ENCODE measurements at places on chromosomes 2 and 18.
A peak's percentile ranks its signal among the peaks of the same experiment; 100 is the strongest.

GRCh38 chr2:53452957-53453748 lies 314.5 kb upstream of the CHAC2 start:
- DNase-seq = no peak

GRCh38 chr2:190082118-190082517 lies 19.6 kb upstream of the MSTN start:
- DNase-seq = no peak

GRCh38 chr2:43175020-43175441 lies 51.4 kb downstream of the ZFP36L2 start:
- DNase-seq = no peak

DNA sequence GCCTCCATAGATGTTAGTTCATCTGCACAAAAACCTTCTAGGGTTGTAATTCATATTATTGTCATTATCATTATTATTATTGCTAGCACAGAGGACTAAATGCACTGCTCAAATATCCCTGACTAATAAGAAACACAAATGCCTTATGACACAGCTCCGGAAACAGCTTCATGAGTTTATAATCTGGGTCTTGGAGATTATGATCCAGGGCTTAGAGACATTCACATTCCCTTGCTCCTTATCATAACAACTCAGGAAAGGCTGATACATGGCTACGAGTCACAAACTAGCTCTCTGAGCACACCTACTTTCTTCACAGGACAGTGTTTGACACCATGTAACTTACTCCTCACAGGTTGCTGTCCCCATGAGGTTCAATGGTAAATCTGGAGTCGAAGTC lies 102.2 kb upstream of the TTC39C start:
- DNase-seq = no peak

- DNase-seq = no peak
These were observed 106.8 kb downstream of the GRB14 start for GRCh38 chr2:164514491-164514890.

GRCh38 chr2:100013892-100014677 lies 128.3 kb downstream of the AFF3 start:
- no peak for DNase-seq

DNA sequence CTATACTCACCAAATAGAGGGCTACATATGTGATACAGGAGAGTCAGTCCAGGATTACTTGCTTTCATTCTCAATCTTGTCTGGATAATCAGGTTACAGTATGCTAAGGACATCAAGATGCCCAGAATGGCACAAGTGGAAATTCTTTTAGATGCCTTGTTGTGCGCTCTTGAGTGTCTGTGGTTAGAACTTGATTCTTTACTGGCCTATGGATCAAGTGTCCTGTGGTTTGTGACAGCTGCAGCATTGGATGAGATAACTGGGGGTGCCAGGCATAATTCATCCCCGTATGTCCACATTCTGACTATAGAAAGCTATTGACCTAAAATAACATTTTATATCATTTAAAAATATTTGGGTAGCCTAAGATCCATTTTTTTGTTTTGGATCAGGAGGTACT lies 40.1 kb downstream of the CDC42EP3 start:
- DNase-seq = no peak

GRCh38 chr2:104378853-104379374 lies 475.0 kb upstream of the POU3F3 start:
- peak; percentile 8 for DNase-seq

- no peak for DNase-seq
These were observed 134.3 kb upstream of the TACR1 start for GRCh38 chr2:75333646-75334045.

DNA sequence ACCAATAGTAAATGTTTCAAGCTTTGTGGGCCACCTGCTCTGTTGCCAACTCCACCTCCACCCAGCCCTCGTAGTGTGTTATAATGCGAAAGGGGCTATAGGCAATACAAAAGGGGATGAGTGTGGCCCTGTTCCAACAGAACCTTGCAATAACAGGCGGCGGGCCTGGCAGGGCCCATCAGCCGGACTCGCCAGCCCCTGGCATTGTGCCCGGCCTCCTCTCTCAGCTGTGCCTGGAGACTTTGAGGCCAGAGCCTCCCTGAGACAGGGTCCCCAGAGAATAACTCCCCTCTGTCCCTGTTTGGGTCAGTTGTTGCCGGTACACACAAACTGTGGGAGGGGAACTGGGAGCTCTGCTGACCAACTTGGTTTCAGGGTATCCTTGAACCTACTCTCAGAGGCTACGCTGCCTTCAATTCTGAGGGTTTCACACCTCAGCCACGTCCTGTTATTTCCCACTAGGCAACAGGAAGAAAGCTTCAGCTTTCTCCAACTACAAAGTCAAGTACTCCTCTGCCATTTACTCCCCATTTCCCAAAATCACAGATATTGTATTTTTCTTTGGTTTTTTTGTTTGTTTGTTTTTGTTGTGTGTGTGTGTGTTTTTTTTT lies 58.0 kb upstream of the ZNF236 start:
- DNase-seq = no peak

DNA sequence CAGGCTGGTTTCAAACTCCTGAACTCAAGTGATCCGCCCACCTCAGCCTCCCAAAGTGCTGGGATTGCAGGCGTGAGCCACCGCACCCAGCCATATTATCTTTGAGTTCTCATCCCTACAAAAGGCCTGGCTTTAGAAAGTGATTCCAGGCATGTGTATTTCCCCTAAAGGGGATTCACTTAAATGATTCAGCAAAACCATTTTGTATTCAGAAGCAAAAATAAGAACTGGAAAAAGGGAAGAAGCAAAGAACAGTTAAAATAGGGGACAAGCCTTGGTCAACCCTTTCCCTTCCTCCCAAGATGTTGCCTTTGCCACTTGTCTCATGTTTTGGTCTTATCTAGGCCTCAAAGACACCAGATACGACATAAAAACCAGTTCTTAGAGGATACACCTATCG lies 10.5 kb downstream of the TM4SF20 start:
- no peak for DNase-seq

DNA sequence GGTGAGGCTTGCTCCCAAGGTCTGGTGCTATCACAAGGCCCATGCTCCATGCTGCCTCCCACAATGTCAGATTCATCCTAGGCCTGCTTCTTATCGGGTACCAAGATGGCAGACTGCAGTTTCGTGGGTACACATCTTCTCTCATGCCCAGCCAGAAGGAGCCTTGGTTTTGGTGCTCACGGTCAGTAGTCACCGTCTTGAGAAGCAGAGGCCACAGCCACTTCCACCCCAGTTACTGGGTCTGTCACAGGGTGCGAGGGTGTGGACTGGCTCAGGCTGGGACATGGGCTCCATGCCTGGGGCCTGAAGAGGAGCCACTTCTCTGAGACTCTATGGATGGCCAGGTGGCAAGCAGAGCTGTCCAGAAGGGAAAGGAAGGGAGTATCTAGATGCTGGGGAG lies 178.8 kb upstream of the HS6ST1 start:
- no peak for DNase-seq

DNA sequence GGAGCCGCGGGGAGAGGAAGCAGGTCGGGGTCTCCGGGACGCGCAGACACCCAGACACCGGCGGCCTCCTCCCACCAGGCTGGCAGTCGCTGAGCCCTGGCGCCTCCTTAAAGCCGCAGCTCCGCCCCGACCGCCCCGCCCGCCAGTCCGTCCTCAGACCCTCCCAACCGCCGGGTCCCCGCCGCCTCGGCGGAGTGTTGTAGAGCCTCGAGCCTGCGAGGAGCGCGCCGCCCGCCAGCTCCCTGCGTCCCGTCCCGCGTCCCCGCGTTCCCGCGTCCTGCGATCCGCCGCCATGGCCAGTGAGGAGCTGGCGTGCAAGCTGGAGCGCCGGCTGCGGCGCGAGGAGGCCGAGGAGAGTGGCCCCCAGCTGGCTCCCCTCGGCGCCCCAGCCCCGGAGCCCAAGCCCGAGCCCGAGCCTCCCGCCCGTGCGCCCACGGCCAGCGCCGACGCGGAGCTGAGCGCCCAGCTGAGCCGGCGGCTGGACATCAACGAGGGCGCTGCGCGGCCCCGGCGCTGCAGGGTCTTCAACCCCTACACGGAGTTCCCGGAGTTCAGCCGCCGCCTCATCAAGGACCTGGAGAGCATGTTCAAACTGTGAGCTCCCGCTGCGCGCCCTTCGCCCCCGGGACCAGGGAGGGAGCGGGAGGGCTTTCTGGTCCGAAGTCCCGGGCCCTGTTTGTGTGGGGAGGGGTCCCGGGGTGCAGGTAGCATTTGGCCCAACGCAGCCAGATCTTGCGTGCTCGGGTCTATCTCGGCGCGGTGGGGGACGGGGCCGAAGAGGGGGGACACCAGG lies at the start of gene EFHD1:
Gene EFHD1 (plus strand): TSS at position 192 of the 793 bp plus-strand sequence. CDS start 101 bp downstream, at position 293.
- peak; percentile 33 for DNase-seq

DNA sequence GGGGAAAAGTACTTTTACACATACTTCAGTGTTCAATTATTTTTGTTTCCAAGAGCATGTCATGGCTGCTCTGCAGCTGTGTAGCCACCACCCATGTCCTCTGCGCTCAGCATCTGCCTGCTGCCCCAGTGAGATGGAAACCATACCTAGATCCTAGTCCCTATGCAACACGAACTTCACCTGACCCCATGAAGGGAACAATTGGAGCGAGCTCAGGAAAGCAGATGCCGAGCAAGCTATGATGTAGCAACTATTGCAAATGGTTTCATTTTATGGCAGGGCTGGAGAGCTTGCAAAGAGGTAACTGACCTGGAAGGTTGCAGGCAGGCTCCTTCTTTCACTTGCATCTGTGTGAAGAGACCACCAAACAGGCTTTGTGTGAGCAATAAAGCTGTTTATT lies 1.3 kb upstream of the CCDC141 start:
- DNase-seq = no peak

DNA sequence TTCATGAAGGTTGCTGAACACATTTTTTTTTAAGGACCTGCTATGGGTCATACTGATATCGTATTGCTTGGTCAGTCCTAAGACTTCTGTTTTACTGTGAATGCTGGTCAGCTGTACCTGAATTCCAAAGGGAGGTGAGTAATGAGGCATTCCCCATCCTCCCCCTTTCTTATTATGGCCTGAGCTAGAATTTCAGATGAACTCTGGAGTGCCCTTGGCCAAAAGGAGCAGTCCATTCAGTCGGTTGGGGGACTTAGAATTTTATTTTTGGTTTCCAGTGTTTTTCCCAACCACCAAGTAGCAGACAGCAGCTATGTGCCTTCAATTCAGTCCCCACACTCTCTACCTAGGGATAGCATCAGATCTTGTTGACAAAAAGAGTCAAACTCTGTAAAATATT lies 26.9 kb upstream of the PDCL3 start:
- no peak for DNase-seq

DNA sequence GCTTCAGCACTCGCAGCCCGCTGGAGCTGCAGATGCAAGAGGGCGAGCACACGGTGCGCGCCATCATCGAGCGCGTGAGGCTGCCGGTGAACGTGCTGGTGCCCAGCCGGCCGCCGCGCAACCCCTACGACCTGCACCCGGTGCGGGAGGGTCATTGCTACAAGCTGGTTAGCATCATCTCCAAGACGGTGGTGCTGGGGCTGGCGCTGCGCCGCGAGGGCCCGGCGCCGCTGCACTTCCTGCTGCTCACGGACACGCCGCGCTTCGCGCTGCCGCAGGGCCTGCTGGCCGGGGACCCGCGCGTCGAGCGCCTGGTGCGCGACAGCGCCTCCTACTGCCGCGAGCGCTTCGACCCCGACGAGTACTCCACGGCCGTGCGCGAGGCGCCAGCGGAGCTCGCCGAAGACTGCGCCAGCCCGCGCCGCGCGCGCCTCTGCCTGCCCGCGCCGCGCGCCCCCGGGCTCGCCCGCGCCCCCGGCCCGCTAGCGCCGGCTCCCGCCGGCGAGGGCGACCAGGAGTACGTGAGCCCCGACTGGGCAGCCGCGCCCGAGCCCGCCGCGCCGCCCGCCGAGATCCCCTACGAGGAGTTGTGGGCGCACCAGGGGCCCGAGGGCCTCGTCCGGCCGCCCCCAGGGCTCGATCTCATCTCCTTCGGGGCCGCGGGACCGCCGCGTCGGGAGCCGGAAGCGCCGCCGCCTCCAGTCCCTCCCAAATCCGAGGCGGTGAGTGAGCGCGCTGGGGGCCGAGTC lies 11.8 kb downstream of the GAREM2 start:
- peak; percentile 87 for DNase-seq

- DNase-seq = no peak
These were observed 107.4 kb upstream of the GLI2 start for GRCh38 chr2:120628248-120628647.

GRCh38 chr2:171553858-171554257 lies 31.6 kb downstream of the CYBRD1 start:
- DNase-seq = peak; percentile 17

DNA sequence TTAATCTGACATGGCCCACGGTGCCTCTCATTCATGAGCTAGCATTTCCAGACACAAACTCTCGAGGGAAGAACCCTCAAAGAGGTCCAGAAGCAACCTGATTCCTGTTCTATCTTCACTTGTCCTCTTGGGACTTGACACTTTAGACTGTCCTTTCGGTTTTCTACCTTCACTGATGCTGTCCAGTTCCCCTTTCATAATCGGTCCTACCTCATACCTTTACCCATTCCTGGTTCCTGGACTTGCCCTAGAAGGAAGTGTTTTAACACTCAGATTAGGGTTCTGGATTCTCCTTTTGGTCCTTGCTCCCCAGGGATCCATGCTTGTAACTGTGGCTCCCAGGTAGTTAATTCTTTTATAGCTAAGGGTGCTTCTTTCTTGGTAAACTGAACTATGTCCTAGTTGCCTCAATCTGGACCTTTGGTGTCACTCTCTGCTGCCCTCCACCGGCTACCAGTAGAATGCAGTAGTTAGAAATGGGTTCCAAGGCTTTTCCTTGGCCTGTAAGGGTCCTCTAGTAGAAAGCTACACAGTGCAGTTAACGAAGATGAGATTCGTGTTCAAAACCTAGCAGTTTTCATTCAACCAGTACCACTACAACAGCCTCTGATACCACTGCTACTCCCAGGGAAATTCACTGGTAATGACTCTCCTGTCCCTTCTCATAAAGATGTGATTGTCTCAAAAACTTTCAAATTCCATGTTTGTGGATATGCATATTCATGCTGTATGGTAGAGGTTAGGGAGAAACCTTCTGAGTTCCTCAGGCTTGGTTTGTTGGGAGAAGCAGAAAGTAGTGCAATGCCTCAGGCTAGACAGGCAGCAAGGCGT lies 178.1 kb upstream of the CYP26B1 start:
- no peak for DNase-seq

- DNase-seq = peak; percentile 49
These were observed 63.6 kb downstream of the CIB4 start for GRCh38 chr2:26577442-26578112.

- no peak for DNase-seq
These were observed 536.2 kb upstream of the FSIP2 start for GRCh38 chr2:185202381-185202780.

- DNase-seq = no peak
These were observed 39.7 kb downstream of the PID1 start for GRCh38 chr2:229231328-229231868.

All from CD4-positive, alpha-beta T cell treated with Interleukin-15 for 4 hours (primary cell).